ENCODE measurements at places on chromosomes 13 and 19.

GRCh38 chr19:43901395-43902390 lies 33.4 kb downstream of the ZNF45 start:
- peak; percentile 72 for DNase-seq

DNA sequence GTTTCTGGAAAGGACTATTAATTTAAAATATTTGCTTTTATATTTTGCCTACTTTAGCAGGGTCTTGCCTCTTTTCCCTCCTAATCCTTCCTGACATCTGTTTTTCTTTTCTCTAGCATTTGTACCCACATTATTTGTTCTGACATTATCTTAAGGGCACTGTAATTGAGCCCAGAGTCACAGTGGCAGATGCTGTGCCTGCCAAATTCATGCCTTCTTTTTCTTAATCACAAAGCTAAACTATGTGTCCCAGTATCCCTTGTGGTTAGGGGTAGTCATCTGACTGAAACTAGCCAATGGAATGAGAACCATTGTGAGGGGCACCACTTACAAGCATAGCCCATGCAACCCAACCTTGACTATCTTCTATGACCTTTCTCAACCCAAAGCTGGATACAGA lies 562.9 kb downstream of the MYO16 start:
- no peak for DNase-seq

GRCh38 chr13:99228737-99229691 lies 28.4 kb downstream of the UBAC2 start:
- peak; percentile 59 for DNase-seq

GRCh38 chr19:1630811-1631210 lies 21.6 kb downstream of the TCF3 start:
- DNase-seq: no peak

DNA sequence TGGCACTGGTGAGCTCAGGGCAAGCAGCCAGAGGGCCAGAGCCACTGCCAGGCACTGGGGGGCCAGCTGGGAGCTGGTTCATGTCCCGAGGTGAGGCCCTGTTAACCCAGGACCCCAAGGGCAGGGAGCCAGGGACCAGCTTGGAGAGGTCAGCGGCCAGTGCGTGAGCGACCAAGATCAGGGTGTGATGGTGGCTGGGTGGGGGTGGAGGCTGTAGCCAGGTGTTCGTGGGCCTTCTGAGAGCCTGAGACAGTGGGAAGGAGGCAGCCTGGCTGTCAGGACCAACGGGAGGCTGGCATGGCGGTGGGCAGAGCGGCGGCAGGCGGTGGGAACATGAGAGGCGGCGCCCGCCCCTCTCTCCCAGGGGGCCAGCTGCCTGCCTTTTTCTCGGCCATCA lies 8.1 kb upstream of the KPTN start:
- no peak for DNase-seq

DNA sequence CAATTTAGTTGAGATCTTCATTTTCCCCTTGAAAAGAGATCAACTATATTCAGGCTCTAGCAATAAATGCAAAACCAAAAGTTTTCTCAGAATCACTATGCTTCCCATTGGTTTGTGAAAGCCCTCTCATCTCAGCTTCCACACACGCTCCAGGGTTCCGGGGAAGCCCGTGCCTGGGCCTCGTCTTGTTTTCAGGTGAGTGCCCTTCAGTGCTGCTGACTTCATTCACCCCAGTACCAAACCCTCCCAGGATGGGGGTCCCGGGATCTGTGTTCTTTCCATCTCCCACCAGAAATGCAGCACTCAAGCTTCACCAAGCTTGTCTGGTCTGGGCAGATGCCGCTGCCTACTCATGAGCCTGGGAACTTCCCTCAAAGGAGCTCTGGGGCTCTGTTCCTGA lies 97.7 kb downstream of the TEX29 start:
- DNase-seq: no peak

DNA sequence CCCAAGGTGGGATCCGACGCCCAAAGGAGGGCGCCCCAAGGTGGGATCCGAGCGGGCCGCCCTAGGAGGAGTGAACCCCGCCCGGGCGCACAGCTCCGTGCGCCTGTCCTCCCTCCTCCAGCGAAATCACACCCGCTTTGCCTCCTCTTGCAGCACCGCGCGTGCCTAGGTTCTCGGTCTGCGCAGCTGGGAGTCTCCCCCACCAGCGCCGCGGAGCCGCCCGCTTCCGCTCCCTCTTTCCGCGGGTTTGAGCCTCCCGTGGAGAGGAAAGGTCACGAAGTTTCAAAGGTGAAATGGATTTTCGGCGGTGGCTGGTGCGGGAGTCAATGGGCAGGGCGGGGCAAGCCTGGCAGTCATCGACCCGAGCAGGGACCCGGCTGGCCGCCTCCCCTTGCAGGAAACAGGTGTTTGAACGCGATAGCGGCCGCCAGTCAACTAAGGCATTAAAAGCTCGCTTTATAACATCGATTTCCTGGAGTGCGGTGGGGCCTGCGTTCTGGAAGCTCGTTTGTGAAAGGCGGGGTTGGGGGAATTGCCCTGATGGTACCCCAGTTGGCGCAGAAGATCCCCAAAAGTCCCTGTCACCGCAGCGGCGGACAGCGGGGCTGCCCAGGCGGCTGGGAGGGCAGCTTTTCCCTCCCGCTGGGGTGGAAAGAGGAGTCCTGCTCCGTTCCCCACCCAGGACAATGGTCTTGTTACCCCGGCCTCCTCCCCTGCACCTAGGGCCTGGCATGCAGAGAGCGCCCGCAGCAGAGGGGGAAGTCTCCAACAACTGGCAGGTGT lies 9.0 kb upstream of the SOX1 start:
- no peak for DNase-seq

DNA sequence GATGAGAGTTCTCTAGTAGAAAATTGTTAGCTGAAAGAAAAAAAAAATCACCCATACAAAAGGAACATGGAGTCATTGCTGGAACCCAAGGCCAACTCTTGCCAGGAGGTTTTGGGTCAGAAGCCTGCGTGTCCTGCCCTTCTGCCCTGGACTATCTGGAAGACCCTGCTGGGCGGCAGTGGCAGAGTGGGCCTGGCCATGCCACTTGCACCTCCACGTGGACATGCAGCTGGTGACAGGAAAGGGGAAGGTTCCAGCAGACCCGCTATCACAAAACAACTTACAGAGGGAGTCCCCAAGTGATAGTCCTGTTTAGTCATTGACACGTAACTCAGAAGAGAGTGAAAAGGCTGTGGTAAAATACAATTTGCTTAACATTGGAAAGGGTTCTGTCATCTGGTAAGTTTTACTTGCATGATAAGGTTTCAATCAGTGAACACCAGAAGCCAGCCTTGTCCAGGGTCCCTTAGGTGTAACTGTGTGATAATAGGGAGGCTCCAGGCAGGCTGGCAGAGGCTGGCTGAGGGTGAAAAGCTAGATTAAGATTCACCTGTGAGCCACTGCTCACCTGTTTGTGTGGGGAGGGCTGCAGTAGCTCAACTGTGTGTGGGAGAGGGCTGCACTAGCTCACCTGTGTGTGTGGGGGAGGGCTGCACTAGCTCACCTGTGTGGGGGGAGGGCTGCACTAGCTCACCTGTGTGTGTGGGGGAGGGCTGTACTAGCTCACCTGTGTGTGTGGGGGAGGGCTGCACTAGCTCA lies 47.8 kb downstream of the COL4A2 start:
- DNase-seq: no peak

DNA sequence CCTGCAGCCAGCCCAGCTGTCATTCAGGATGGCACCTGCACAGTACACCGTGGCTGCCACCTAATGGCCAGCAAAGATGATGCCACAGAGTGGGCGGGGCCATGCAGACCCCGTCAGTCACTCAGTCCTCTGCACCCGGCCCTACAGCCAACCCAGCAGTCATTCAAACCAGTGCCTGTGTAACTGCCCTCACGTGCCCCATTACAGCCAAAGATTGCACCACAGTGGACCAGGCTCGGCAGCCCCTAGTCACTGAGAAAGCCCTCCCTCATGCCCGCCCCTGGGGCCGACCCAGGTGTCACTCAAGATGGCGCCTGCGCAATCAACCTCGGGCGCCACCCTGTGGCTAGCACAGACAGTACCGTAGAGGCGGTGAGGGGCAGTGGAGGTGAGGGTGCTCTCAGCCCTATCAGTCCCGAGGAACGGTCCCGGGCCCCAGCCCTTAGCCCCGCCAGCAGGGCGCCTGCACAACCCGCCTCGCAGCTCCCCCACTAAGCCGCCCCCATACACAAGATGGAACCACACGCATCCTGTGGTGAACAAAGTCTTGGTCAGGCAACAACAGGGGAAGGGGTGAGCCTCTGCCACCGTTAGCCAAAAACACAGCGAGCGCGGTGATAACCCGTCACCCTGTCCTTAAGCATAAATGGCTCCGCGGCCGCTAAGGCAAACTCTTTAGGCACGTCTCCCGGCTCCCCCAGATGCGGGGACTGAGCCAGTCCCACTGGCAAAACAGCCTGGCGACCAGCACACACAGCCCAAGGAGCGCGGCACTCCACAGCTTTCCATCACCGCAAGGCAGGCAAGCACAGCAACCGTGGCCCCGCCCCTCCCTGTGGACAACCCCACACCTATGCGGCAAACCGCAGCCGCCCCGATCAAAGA lies 2.3 kb downstream of the PEG3 start:
- no peak for DNase-seq

GRCh38 chr13:45063261-45063860 lies 56.9 kb upstream of the GTF2F2 start:
- DNase-seq: no peak

- DNase-seq: peak; percentile 80
These were observed 38.4 kb upstream of the TCF3 start for GRCh38 chr19:1690699-1691307.

- no peak for DNase-seq
These were observed 222.9 kb downstream of the KLF5 start for GRCh38 chr13:73281746-73282145.

DNA sequence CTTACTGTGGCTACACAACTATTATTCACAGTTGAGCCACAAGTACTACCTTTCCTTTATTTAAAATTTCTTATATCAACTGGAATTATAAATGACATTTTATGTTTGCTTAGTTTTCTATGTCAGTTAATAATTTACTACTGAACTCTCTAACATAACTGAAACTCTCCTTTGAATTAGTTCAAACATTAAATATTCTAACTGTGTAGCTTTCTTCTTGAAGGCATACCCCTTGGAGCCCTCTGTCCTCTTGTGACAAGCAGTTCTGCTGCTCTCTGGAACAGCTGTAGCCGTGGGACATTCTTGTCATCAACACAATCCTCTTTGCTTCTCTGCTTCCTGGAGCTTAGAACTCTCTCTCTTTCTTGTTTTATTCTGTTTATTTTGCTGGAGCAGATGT lies 244.8 kb downstream of the NHLRC3 start:
- no peak for DNase-seq
